Upper lobe of right lung (tissue), 1 donor: ENCODE measurements at places on chromosomes 4 and X. TPM values are rescaled to one million over a fixed set of nuclear protein-coding genes. Genes with fewer than 3 reads are reported as not detected.

- peaks cover 4% of the 10 kb centered on the region for H3K4me1 ChIP-seq
- no peaks in the 10 kb centered on the region for H3K36me3 ChIP-seq
- no peaks in the 10 kb centered on the region for H3K27me3 ChIP-seq
- H3K27ac ChIP-seq, result no peak overlapping the region
- H3K4me3 ChIP-seq, result no peak overlapping the region
Observed at GRCh38 chrX:10513974-10514373, 106.4 kb downstream of the MID1 start.

KCND1 gene
- total RNA-seq, result 1.2 TPM

- no peaks in the 10 kb centered on the region for H3K4me1 ChIP-seq
- H3K36me3 ChIP-seq, result no peaks in the 10 kb centered on the region
- H3K4me3 ChIP-seq, result no peak overlapping the region
- DNase-seq, result no peak
- no peaks in the 10 kb centered on the region for H3K27me3 ChIP-seq
Observed at GRCh38 chrX:109281483-109282275, 200.2 kb downstream of the GUCY2F start.

GRCh38 chr4:83473966-83474365, 10.9 kb downstream of the ABRAXAS1 start:
- no peak overlapping the region for H3K27ac ChIP-seq
- no peak for DNase-seq
- no peaks in the 10 kb centered on the region for H3K27me3 ChIP-seq
- H3K4me1 ChIP-seq, result no peaks in the 10 kb centered on the region
- no peak overlapping the region for H3K4me3 ChIP-seq

ZNF718 gene
- total RNA-seq, result 9.1 TPM

USP17L17 gene
- not detected for total RNA-seq

PRRG1 gene
- total RNA-seq, result 16.3 TPM

SMAD1 gene
- total RNA-seq, result 23.9 TPM

DNA sequence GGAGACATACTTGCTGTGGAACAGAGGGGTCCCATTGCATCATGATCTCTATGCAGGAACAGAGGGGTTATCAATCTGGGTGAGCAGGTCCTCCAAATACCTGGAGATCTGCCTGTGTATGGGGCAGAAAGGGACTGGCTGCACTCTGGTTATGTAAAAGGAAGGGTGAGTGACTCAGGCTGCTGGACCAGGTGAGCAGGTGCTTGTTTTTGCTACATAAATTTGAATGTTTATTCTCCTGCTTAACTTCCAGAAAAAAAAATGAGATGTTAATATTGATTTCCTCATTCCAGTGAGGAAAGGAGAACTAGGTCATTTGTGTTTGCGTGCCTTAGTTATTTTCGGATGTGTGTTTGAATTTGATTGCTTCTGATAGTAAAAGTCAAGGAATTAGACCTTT, 225.8 kb upstream of the TRAM1L1 start:
- no peak overlapping the region for H3K4me3 ChIP-seq
- H3K36me3 ChIP-seq, result no peaks in the 10 kb centered on the region
- no peaks in the 10 kb centered on the region for H3K4me1 ChIP-seq
- H3K27ac ChIP-seq, result no peak overlapping the region

SYNPO2 gene
- total RNA-seq, result 38.9 TPM
